Substantia nigra (tissue), 51 donors: ENCODE measurements at places on chromosomes 1 and 21.

DNA sequence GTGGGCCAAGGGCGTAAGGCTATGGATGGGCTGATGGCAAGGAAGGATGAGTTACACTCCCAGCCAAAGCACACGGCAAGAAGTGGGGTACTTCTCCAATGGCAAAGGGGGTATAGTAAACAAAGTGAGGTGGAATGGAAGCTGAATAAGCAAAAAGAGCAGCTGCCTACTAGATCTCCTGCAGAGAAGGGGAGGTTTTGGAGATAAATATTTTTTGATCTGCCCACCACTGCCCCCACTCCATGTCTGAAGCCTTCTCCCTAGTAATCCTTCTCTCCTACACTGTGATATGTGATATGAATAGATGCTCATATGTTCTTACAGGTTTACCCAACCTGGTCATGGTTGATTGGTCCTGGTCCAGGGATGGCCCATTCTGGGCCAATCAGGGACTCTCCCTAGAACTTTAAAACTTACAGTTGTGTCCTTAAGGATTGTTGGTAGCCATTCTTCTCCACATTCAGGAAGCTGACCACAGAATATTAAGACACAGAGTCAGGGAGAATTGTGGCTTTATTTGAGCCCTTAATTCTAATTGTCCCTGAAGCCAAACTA, 436.8 kb downstream of the OMA1 start:
- DNase-seq = no peak

- no peak for DNase-seq
Measured at GRCh38 chr1:201267481-201268229, 15.7 kb upstream of the PKP1 start.

GRCh38 chr1:20466273-20466672, 19.7 kb downstream of the CAMK2N1 start:
- DNase-seq = no peak

DNA sequence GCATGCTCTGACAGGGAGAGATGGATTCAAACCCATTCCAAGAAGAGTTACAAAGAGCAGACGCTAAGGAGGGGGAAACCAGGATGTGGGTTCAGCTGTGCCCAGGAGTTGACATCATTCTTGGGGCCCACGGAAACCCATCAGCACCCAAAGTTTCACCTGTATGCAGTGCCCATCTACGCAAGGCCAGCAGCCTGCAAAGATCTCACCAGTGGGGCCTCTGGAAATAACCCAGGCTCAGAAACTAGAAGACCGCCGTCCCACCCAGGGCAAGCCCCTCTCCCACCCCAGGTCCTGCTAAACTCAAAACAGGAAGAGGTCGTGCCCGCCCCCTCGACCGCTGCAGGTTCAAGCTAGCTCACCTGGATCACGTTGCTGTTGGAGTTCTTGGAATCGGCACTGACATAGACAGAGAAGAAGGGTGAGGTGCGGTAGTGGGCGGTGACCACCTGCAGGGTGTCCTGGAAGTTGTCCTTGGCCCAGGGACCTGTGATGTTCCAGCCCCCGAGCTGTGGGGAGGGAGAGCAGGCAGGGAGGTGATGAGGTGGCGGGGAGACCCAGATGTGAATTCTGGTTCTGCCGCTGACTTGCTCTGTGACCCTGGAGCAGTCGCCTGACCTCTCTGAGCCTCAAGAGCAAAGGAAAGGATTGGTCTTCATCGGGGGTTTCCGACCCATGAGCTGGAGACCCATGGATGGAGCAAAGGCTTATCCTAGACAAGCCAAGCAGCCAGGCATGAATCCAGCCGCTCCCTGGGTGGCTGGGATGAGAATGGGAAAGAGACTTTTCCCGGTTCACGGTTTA, 31.7 kb downstream of the ECE1 start:
- DNase-seq = no peak

DNA sequence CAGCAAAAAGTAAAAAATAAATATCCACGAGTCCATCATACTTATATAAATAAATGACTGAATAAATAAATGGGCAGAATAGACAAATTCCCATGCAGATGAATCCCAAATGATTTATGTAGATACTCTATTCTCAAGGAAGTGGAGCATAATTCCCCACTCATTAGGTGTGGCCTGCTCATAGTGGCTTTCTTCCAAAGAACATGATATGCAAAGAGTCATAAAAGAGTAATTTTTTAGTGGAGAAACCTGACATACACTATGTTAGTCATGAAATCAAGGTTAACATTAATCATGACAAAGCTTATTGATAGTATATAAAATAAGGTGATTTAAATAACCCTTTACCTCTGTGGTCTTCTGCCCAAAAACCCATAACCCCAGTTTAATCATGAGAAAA, 298.9 kb downstream of the DPYD start:
- no peak for DNase-seq

- DNase-seq = no peak
Measured at GRCh38 chr1:152870831-152871730, 7.0 kb upstream of the SMCP start.

DNA sequence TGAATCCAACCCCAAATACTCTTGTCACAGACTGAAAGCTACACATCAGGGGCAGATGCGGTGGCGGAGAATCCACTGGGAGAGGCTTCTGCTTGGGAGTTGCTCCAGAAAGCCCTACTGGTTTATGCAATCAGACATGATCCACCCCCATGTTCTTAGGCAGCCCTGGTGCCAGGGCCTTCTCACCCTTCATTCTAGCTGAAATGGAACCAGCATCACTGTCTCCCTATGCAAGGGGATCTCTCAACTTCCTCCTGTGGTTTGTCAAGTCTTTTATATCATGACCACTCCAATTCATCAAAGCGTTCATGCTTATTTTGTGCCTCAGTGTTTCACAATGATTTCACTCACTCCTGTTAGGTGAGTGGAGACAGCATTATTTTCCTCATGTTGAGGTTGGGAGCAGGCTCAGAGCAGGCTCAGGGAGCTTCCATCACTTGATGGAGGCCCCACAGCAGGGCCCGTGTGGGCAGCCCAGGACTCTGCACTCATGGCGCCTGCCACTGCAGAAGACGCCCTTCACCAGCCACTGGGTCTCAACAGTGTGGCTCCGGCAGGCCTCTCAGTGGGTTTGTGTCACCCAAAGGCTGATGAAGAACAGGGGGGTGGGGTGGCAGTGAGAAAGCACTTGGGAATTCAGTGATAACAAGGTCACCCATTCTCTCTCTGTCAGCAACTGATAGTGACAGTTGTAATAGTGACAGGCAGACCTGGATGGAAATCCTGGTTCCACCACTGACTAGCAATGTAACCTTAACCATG, 67.1 kb downstream of the CD58 start:
- no peak for DNase-seq

DNA sequence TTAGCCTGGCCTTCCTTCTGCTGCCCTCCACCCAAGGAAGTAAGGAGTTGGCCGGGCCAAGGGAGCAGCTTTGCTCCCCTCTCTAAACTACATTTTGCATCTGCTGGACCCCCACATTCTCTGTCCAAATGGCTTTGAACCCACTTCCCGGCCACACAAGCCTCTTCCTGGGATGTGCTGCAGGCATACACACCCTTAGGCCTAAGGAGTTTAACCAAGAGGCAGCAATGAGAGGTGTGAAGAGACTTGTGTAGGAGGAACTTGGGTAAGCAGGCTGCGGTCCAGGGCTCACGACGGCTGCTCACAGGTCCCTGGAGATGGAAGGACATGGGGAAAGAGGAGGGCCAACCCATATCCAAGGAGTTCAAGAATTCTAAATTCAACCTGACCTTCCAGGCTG, 196.7 kb upstream of the SGIP1 start:
- DNase-seq = no peak

DNA sequence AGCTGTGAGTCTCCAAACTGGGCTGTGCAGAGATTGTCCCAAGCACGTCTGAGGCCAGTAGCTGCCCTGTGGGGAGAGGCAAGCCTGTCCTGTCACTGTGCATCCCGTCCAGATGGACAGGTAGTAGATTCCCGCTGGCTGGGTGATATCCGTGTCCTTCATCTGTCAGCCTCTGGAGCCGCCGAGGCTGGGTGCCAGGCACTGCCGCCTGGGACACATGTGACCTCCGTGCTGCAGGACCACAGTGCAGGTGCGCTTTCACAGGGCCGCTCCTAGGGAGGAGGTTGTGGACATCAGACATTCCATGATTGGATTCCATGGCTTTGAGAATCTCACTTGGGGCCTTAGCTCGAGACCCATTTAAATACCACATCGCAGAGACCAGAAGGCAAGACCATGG, 4.7 kb downstream of the PDXK start:
- no peak for DNase-seq

GRCh38 chr1:164701189-164701761, 142.3 kb downstream of the PBX1 start:
- DNase-seq = no peak

DNA sequence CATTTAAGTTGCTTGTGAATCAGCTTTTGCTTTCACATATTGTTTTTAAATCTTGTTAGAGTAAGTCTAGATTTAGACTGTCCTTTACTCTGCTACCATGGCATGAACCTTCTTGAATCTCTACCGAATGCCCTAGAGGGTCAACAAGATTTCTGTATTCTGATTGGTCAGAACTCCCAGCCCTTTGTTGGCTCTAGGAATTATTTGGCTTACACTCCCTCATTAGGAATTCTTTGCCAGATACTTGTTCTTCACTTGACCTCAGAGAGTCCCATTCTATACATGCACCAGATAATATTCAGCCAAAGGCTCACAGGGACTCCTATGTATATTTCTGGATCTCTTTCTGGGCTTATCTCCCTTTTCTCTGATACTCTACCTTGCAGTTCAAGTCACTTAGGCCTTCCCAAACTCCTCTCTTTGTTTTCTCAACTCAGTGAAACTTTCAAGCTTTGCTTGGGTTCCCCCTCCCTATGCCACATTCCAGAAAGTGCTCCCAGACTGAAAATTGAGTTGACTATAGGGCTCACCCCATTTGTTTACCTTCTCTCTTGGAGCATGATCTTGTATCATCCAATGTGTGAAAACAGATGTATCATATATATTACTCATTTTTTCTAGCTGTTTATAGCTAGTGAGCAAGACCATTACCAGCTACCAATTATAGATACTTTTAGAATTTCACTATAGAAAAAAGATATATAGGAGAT, 405.0 kb downstream of the PLPP3 start:
- no peak for DNase-seq

- DNase-seq = no peak
Measured at GRCh38 chr1:171513743-171514142, 28.4 kb downstream of the PRRC2C start.

- no peak for DNase-seq
Measured at GRCh38 chr1:232702911-232703310, 73.0 kb upstream of the SIPA1L2 start.

- DNase-seq = no peak
Measured at GRCh38 chr1:179129702-179130473, 48.0 kb downstream of the TOR3A start.

- no peak for DNase-seq
Measured at GRCh38 chr1:50157306-50157941, 48.7 kb downstream of the ELAVL4 start.

GRCh38 chr1:44693159-44693558, 18.6 kb downstream of the ARMH1 start:
- no peak for DNase-seq

GRCh38 chr21:29289317-29289716, 9.4 kb upstream of the BACH1 start:
- DNase-seq = no peak

DNA sequence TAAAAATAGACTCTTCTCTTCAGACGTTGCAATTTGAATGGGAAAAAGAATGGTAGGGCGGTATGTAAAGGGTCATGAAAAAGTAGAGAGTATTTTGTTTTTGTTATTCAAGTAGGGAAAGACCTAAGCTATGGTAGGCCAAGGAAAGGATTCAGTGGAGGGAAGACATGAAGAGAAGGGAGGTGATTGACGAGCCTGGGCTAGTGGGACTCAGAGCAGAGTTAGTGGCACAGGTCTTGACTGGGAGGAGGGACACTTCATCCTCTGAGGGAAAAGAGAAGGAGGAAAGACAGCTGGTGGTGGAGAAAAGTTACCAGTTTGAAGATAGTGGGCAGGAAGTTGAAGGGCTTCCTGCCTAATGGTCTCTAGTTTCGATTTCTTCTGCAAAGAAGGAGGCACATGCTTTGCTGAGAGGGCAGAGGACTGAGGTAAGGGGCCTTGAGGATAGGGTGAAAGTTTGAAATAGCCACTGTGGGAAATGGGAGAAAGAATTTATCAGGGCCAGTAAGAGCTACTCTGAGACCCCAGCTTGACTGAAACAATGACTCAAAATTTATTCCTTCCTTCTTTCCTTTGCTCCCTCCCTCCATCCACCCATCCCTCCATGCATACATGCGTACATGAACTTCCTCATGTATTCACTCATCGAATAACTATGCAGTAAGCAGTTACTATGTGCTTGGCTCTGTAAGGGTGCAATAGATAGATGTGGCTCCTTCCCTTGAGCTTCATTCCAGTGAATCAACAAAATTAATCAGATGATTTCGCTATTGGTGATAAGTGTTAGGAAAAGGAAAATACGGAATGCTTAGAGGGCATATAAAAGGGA, 4.2 kb downstream of the CD48 start:
- no peak for DNase-seq

DNA sequence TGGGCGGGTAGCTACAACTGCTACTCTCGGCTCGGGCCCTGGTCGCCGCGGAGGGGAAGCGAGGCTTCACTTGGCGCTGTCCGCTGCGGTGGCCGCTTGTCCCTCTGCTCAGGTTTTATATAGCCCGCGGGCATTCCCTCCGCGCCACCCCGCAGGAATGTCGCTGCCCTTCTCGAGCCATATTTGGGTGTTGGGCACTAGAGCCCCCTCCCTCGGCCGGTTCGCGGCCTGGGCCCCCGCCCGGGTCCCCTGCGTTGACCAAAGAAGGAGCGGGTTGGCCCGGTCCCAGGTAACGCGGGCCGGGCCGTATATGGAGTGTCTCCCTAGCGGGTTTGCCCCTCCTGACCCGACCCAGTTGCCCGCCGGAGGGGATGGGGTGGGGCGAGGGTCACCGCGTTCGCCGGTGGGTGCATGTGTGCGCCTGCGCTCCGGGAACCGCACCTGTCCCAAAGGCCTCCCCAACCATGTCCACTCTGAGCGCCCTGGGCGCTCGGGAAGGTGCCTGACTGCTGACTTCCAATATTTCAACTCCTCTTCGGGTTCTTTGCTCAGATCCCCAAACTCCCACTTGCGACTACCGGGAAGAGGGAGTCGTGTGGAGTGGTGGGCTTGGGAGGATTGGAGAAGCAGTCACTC, at the start of gene ACTA1:
Gene ACTA1, minus strand, starts transcription at position 90 of the 636 bp plus-strand sequence. CDS start 979 bp downstream, outside the sequence.
- no peak for DNase-seq

DNA sequence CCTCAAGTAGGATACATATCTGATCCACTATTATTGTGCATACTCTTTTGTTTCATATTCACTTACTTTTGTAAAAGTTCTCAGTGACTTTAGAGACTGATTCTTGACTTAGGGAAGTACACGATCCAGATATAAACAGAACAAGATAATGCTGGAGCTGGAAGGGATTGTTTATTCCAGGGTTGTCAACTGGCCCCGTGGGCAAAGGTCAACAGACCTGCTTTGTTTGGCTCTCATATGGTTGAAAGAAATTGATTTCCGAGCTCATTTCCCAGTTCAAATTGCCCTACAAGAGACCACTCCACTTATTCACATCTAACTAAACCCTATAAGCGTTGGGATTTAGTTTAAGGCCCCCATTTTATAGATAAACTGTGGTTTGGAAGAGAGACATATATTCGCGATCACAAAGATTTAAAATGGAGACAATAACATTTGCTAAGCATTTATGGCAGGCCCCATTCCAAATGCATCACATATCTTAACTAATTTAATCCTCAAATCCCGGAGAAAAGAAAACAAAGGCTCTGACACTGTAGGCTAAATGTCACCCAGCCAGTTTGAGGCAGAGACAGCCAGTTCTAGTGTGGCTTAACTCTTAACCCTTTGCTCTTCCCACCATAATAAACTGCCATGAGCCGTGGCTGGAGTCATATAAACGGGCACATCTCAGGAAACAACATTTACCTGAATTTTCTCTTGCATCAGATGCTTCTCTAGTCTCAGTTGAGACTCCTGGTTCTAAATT, 20.6 kb downstream of the REG4 start:
- DNase-seq = no peak
